ENCODE measurements at places on chromosomes 5 and 9. TPM values are rescaled to one million over a fixed set of nuclear protein-coding genes. Genes with fewer than 3 reads are reported as not detected.

The PNPLA7 gene
- total RNA-seq: 3.1 TPM

GRCh38 chr9:133711428-133712220, 26.5 kb downstream of the SARDH start:
- no peaks in the 10 kb centered on the region for H3K27me3 ChIP-seq
- H3K27ac ChIP-seq: no peak overlapping the region
- H3K36me3 ChIP-seq: no peaks in the 10 kb centered on the region
- peaks cover 26% of the 10 kb centered on the region for H3K4me1 ChIP-seq
- no peak overlapping the region for H3K4me3 ChIP-seq

The CCDC192 gene
- total RNA-seq: not detected

The TLR4 gene
- total RNA-seq: not detected

The TMOD1 gene
- 1.2 TPM for total RNA-seq
